ENCODE measurements at places on chromosomes 6 and 20.

GRCh38 chr6:83615025-83615999 is 93.6 kb downstream of the SNAP91 start:
- DNase-seq = no peak

GRCh38 chr6:125246566-125246965 is 55.2 kb downstream of the HDDC2 start:
- DNase-seq = no peak

- no peak for DNase-seq
Measured at GRCh38 chr6:64084185-64084663, 448.6 kb downstream of the PHF3 start.

DNA sequence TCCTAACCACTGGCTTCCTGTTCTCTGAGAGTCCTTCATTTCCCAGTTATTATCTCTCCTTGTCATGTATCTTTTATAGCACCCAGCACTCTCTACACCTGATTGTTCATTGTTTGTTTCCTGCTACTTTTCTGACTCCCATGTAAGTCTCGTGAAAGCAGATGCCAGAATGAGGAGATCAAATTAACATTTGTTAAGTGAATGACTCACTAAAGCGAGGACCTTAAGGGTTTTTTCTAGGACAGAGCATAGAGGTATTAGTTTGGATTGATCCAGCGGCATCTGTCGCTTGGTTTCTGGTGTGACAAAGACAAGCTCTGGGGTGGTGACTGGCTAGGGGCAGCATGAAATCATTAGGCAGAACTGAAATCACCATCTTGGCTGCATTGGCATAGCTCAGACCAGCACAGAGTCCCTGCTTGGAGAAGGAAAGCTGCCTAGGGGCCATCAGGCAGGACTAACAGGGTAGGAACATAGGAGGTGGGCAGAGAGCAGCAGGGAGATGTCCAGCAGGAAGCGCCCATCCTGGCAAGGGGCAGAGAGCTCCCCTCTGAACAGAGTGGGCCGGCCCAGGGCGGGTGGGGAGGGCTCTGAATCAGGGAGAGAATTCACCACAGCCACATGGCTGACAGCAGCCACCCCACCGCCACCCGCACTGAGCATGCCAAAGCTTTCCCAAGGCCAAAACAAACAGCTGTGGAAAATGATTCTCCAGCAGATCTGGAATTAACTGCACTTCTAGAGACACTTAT is 97.1 kb upstream of the CEP85L start:
- peak; percentile 56 for DNase-seq

DNA sequence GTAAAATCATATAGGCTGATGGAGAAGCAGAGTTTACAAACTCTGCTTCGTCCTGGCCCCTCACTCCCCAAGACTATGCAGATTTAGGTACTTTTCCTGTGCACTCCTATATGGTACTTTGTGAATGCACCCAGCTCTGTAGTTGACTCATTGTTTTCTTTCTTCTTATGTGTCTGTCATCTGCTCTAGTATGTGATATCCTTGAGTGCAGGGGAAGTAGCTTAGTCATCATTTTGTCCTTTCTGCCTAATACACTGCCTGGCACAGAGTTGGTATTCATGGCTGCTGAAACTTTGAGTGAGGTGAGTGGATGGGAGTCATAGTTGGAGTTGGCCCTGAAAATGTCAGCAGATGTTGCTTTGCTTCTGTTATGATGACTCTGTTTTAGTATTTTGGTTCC is 222.6 kb downstream of the RNF144B start:
- DNase-seq = no peak

DNA sequence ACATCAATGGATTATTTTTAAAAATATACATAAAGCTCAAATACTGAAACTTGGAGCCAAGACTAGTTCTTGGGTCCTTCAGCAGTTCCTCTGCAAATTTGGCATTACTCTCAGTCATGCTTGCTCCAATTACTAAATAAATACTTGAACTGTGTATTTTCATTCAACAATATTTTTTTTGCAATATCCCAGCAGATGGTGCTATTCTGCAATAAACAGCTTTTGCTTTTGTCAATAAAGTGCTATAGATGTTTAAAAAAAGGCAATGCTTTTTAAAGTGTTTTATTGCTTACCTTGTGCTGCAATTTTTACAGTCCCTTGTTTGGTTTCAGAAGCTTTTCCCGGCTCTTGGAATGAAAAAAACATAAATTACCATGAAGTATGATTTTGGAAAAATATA is 243.4 kb downstream of the TRDN start:
- DNase-seq = peak; percentile 76

DNA sequence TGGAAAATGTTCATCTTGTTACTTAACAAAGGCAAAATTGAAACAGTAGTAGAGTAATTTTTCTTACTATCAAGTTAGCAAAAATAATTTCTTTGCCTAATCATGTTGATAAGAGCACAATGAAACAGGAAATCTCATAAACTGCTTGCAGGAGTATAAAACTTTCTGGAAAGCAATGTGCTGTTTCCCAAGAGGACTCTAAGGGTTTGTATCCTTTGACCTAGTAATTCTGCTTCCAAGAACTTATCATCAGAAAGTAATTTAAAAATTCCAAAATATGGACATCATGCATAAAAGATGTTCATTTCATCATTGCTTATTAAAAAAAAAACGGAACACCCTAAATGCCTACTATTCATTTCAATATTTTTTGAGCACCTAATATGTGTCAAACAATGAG is 46.1 kb upstream of the TNFAIP3 start:
- DNase-seq = no peak

GRCh38 chr20:31695849-31696804 is 26.5 kb downstream of the BCL2L1 start:
- no peak for DNase-seq
